ENCODE measurements at places on chromosomes 16 and 17.

DNA sequence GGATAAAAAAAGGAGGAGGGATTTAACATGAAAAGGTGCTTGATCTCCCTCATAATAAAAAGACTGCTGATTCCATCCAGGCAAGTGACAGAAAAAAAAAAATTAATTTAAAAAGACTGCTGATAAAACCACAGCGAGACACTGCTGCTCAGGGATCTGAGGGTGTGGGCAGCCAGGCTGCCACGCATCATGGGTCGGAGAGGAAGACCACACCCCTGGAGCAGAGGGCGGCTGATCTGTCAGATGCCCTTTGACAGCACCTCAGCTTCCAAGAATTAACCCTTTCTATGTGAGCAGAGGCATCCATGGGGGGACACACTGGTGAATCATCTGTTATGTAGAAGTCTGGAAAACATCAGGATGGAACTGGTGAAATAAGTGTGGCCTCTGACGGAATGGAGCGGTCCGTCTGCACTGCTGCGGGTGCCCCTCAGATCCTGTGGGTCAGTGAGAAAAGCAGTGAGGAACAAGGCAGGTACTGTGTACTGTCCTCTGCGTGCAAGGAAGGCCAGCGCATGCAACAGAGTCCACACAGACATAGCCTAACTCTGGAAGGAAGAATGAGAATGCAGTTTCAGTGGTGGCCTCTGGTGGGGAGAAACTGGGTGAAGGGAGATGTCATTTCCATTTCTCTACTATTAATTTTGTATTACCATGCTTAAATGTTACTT is 19.8 kb downstream of the MAPT start:
- no peak for DNase-seq

- DNase-seq, result no peak
Measured at GRCh38 chr17:80835816-80836657, 155.6 kb upstream of the CHMP6 start.

- DNase-seq, result no peak
Measured at GRCh38 chr16:86679490-86679889, 101.1 kb downstream of the FOXL1 start.

GRCh38 chr16:66604376-66605176 is at the start of gene CMTM3:
CMTM3 (plus strand) TSS chr16:66604704; CDS start chr16:66604806, 102 bp downstream.
- peak; percentile 49 for DNase-seq

- no peak for DNase-seq
Measured at GRCh38 chr17:10294180-10294579, 78.6 kb downstream of the MYH13 start.

DNA sequence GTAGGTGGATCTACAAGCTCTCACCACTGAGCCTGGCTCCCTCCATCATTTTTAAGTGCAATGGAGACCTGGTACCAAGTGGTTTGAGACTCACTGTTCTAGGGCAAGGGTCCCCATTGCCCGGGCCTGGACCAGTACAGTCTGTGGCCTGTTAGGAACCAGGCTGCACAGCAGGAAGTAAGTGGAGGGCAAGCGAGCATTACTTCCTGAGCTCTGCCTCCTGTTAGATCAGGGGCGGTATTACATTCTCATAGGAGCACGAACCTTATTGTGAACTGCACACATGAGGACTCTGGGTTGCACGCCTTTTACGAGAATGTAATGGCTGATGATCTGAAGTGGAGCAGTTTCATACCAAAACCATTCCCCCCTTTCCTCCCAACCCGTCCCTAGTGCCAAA is 6.8 kb upstream of the ZNF594 start:
- DNase-seq, result no peak

GRCh38 chr17:80850109-80850508 is 141.5 kb upstream of the CHMP6 start:
- DNase-seq, result no peak

- DNase-seq, result no peak
Measured at GRCh38 chr17:16425698-16426659, 10.6 kb downstream of the TRPV2 start.

DNA sequence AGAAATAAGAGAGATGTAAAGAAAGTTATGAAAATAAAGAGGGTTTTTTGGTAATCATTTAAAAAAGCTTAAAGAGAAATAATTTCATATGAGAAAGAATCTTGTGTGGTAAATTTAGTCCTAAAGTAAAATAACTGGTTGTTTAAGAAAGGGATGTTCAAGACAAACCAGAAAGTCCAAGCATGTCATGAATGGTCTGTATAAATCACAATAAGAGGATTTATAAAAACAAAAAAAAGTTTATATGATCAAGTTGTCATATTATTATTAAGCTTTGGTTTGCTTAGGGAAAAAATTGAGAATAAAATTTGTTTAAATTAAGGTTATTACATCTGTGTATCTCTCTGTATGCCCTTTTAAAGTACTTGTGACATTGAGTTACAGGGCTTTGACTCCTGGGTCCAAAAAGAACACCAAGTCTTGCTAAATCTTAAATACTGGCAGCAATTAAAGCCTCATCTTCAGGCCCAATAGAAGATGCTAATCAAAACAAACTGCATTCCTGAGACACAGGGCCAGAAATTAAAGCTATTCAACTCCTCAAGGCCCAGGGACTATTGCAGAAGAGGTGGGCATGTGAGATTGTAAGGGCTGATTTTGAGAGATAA is 15.6 kb upstream of the TRIM25 start:
- no peak for DNase-seq

GRCh38 chr16:89581045-89581695 is 5.6 kb downstream of the CPNE7 start:
- DNase-seq, result no peak

- no peak for DNase-seq
Measured at GRCh38 chr17:28547096-28547622, 5.3 kb downstream of the UNC119 start.

GRCh38 chr17:79273660-79274059 is 199.0 kb downstream of the ENGASE start:
- no peak for DNase-seq

- no peak for DNase-seq
Measured at GRCh38 chr17:48592057-48592514, 1.5 kb downstream of the HOXB5 start.

DNA sequence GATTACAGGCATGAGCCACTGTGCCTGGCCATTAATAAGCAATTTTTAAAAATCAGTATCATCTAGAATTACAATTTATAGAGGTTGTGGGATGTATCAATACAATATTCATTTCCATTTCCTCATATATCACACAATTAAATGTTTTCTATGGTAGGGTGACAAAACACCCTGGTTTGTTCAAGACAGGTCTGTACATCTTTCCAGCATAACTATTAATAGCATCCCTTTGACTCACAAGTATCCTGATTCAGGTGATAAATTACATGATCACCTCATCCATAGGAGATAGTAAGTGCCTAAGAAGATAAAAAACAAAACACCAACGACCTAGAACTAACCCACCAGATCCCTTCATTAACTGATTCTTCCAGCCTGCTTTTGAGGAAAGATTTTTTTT is 13.1 kb downstream of the COIL start:
- no peak for DNase-seq

- DNase-seq, result no peak
Measured at GRCh38 chr17:35614810-35615209, 27.7 kb downstream of the AP2B1 start.

DNA sequence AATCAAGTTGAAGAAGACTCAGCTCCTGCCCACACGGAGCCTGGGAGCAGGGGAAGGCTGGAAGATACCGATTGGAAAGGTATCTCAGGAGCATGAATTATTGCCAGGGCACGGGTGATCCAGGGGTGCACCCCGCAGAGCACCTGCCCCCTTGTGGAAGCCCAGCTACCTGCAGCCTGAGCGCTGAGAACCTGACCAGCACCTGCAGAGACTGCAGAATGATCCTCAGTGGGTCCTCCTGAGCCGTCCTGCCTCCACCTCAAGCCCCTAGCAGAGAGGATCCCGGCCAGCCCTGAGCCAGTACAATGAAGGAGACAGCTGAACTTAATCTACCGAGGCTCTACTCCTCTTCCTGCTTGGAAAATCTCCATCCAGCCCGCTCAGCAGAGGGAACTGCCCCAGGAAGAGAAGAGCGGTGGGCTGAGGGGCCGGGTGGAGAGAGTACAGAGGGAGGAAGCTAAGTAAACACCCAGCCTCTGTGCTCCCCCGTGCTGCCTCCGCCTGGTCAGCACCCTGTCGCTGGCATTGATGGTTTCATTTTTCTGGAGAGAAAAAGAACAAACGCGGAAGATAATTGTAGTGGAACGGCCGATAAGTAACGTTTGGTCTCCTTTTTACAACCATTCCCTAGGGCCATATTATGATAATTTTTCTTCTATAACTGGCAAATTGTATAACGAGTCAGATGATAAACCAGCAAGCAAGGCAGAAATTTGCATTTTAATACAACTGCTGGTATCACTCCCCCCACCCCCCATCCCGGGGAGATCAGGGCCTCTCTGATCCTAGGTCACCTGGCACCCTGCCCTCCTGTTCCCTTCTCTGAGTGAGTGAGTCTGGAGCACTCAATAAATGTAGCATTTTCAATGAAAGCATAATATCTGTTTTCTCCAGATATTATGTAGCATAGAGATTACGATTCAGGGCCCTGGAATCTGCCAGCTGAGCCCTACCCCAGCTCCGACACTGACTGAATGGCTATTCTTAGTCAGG is 204.5 kb upstream of the RPL38 start:
- peak; percentile 36 for DNase-seq

DNA sequence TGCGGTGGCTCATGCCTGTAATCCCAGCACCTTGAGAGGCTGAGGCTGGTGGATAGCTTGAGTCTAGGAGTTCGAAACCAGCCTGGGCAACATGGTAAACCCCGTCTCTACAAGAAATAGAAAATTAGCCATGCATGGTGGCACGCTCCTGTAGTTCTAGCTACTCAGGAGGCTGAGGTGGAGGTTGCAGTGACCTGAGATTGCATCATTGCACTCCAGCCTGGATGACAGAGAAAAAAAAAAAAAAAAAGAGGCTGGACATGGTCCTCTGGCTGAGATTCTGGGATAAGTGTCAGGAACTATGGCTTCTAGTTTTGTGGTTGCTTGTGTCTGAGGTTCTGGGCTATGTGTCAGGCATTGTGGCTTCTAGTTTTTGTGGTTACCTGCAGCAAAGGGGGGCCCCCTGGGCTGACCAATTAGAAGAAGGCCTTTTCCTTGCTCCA is 7.0 kb downstream of the KSR1 start:
- no peak for DNase-seq

DNA sequence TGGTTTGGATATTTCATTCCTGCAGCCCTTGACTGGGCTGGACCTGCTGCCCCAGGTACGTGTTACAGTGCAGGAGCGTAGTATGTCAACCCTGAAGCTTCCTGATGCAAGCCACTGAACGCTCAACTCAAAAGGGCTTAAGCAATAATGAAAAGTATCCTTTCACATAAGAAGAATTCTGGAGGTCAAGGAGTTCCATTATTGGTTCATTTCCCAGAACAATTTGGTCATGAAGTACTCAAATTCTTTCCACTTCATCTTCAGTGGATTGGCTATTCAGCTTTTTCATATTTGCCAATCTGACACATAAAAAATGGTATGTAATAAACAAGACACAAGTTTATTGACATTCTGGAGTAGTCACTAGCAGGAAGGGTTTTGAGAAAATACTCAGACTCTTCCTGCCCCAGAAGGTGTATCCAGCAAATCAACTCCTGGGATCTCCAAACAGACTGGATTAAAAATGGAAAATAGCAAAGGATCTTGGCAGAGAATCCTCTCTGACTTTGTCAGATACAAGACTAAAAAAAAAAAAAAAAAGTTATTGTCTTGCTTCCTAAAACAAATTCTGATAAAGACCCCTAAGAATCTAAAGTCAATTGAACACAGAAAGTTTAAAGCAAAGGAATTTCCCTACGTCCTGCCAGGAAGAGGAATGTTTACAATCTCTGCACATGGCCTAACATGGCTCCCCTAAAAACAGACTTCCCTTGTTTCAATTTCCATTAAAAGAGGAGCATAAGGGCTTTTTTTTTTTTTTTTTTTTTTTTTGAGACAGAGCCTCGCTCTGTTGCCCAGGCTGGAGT is 37.5 kb upstream of the WSB1 start:
- no peak for DNase-seq

DNA sequence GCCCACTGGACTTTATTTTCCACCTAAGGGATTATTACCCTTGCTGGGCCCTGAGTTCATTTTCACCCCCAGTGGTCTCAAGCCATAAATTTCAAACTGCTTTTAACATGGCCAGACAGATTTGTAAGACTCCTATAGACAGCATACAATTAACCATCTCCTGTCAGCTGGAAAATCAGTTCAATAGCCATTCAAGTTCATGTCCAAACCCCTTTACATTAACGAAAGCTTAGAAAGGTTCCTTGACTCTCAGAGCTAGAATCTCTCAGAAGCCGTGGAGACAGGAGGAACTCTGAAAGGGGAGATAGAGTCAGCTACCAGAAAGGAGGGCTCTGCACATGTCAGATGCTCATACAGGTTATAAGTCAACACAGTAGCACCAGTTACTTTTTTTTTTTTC is 23.3 kb downstream of the SOX9 start:
- DNase-seq, result no peak

- no peak for DNase-seq
Measured at GRCh38 chr16:12340151-12340733, 363.7 kb downstream of the SNX29 start.

- no peak for DNase-seq
Measured at GRCh38 chr16:57358086-57358420, 530 bp upstream of the CCL22 start.

GRCh38 chr17:81251094-81251708 is 12.1 kb downstream of the NDUFAF8 start:
- DNase-seq, result no peak

GRCh38 chr17:58621174-58621573 is 70.7 kb downstream of the TEX14 start:
- DNase-seq, result no peak

- DNase-seq, result no peak
Measured at GRCh38 chr17:61568219-61569072, 22.6 kb downstream of the NACA2 start.

DNA sequence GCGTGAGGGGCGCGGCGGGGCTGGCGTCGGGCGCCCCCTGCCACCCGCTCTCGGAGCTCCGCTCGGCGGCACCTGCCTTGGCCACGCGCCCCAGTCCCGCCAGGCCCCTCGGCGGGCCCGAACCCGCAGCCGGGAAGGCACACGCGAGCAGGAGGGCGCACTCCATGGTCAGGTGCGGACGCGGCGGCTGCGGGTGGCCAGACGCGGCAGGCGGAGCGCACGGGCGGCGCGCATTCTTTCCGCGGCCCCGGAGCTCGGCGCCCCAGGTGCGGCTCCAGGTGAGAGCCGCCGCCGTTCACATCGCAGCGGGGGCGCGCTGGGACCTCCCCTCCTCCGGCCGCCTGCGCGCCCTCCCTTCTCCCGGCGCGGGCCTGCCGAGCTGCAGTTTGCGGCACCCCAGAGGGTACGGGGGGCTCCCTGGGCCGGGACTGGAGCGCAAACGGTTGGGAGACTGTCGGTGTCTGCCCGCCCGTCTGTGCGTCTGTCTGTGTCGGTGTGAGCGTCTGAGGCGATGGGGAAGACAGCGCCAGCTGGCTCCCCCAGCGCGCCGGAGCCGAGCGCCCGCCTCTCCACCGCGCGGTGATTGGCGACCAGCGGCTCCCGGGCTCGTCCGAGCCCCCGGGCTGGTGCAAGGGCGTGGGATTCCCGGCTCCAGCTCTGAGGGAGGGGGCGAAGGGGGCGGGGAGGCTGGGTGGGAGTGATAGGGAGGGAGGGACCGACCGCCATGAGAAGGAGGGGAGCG is at the start of gene ADAMTS18:
TSS of gene ADAMTS18 (minus strand) at position 505 of the 742 bp plus-strand sequence. CDS start at position 166, 339 bp downstream.
- no peak for DNase-seq

Measured in stimulated activated CD4-positive, alpha-beta T cell treated with anti-CD3 and anti-CD28 coated beads, Interleukin-15, amount 100 ng/mL, for 1 hour (primary cell).